Osteoblast (primary cell): ENCODE measurements at places on chromosomes 3 and 15. TPM values are rescaled to one million over a fixed set of nuclear protein-coding genes. Genes with fewer than 3 reads are reported as not detected.

DNA sequence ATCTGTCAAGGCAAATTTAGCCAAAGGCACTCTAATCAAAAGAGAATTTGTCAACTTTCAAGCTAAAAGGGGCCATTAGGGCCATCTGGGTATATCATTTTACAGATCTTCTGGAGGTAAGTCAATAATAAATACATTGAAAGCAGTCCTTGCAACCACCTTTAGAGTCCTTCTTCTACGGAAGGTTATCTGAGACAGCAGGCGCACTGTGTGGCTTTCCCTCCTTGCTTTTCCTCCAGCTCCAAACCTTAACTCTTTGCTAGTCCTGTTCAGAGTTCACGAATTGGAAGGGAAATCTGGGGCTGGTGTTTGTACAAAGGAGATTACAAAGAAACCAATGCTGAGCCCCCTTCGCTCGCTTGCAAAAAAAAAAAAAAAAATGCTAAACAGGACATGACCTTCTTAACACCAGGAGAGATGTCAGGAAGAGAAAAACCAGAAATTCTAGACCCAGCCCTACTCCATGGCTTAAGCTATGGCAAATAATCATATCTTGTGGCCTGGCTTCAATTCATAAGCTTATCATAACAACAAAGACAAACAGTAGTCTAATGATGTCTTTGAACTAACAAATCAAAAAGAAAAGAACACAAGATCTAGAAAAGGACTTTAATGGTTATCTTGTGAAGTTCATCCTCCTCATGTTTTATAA lies 215.7 kb downstream of the STT3B start:
- no peaks in the 10 kb centered on the region for H3K36me3 ChIP-seq
- no peaks in the 10 kb centered on the region for H3K27me3 ChIP-seq
- no peaks in the 10 kb centered on the region for H3K4me1 ChIP-seq
- no peak overlapping the region for H3K27ac ChIP-seq

GRCh38 chr3:65144791-65145351 lies 457.1 kb upstream of the ADAMTS9 start:
- no peak overlapping the region for H3K27ac ChIP-seq
- peaks cover 3% of the 10 kb centered on the region for H3K4me1 ChIP-seq
- H3K27me3 ChIP-seq: no peaks in the 10 kb centered on the region
- H3K4me3 ChIP-seq: no peak overlapping the region
- H3K36me3 ChIP-seq: no peaks in the 10 kb centered on the region

DNA sequence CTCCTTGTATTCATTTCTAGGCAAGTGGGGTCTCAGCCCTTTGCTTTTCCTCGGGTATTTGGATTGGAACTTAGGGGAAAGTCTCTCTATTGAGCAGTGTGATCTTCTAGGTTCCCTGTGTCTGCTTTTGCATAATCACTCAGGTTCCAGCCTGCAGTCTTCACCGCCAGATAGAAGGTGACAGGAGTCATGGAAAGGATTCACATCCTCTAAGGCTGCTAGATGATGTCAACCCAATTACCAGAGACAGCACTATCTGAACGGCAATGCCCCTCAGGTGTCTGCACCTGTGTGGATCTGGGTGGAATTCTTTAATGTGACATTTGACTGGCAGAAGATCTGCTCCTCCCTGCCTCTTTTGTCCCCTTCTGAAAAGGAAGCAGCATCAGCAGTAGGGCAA lies 177.7 kb downstream of the P3H2 start:
- H3K4me1 ChIP-seq: peaks cover 24% of the 10 kb centered on the region
- H3K36me3 ChIP-seq: no peaks in the 10 kb centered on the region
- H3K27ac ChIP-seq: no peak overlapping the region
- no peak overlapping the region for H3K4me3 ChIP-seq
- H3K27me3 ChIP-seq: no peaks in the 10 kb centered on the region
- DNase-seq: no peak

DNA sequence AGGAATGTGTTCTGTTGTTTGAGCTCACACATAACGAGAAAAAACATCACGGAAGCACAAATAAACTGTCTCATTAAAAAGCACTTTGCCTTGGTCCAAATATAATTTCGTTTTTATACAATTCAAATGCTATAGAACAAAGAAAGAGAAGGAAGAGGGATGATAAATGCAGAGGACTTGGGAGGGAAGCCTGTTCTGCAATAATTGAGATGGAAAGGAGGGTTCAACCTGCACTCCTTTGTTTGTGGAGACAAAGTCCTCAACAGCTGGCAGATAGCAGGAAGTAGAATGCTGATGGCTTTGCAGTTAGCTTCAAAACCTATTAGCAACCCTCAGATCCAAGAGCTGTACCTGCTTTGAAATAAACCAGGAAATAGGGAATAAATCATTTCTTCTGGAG lies 1010.8 kb downstream of the FHIT start:
- DNase-seq: no peak
- no peaks in the 10 kb centered on the region for H3K4me1 ChIP-seq
- H3K27me3 ChIP-seq: no peaks in the 10 kb centered on the region
- H3K27ac ChIP-seq: no peak overlapping the region
- H3K4me3 ChIP-seq: no peak overlapping the region

- no peak overlapping the region for H3K4me3 ChIP-seq
- peaks cover 5% of the 10 kb centered on the region for H3K4me1 ChIP-seq
- no peak overlapping the region for H3K27ac ChIP-seq
- no peaks in the 10 kb centered on the region for H3K36me3 ChIP-seq
These were observed 52.4 kb downstream of the BOC start for GRCh38 chr3:113263778-113264177.

DNA sequence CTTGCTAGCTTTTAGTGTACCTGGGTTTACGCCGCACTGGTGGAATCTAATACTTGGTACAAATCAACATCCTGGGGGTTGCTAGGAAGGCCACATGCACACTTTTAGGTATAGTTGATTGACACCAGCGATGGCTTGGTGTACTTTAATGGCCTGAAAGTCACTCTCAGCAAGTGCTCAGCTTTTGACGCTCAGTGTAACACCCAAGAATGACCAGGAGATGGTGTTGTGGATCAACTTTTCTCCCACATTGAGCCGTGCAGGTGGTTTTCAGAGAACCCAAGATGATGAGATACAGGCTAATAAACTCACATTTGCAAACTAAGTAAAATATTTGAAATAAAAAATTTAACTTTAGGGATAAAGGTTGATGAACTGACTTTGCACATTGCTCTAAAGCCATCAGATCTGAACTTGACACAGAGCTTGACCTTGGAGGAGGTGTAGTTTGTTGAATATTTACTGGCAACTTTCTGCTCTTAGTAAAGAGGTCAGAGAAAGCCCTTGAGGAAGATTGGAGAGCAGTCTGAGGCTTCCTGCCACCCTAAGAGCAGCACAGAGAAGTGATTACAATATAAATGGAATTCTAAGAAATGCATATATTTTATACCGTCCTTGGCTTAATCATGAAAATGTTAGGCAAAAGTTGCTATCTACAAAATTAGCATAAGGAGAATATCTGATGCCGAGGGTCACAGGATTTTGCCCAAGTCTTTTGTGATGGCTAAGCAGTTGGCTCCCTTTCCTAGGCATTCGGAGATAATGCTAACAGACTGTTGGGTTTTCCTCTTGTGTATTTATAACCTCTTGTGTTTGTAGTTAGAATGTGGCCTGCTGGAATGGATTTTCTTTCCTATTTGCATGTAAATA lies 143.4 kb upstream of the RASGRP1 start:
- no peaks in the 10 kb centered on the region for H3K27me3 ChIP-seq
- H3K27ac ChIP-seq: peak overlapping the region; percentile 62
- DNase-seq: no peak
- H3K4me3 ChIP-seq: no peak overlapping the region
- H3K36me3 ChIP-seq: no peaks in the 10 kb centered on the region

- no peaks in the 10 kb centered on the region for H3K27me3 ChIP-seq
- H3K27ac ChIP-seq: peak within 1 kb of the TSS; percentile 77
- DNase-seq: peak; percentile 96
These were observed at the start of gene ITGB5 for GRCh38 chr3:124887177-124887931. TSS of gene ITGB5 (minus strand) at chr3:124887365. CDS start at chr3:124887000, 365 bp downstream.

DNA sequence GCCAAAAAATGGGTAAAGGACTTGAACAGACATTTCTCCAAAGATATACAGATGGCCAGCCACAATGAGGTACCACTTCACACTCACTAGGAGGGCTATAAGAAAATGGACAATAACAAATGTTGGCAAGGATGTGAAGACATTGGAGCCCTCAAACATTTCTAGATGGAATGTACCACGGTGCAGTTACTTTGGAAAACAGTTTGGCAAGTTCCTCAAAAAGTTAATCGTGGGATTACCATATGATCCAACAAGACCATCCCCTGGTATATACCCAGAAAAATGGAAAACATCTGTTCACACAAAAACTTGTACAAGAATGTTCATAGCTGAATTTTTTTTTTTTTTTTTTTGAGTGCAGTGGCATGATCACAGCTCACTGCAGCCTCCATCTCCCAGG lies 15.9 kb upstream of the HRH1 start:
- no peak overlapping the region for H3K4me3 ChIP-seq
- H3K4me1 ChIP-seq: peaks cover 40% of the 10 kb centered on the region
- DNase-seq: no peak
- no peaks in the 10 kb centered on the region for H3K27me3 ChIP-seq

- peaks cover 20% of the 10 kb centered on the region for H3K4me1 ChIP-seq
- H3K4me3 ChIP-seq: no peak overlapping the region
- DNase-seq: no peak
- H3K36me3 ChIP-seq: no peaks in the 10 kb centered on the region
These were observed 28.4 kb downstream of the CCDC12 start for GRCh38 chr3:46947981-46948791.

The COL8A1 gene
- total RNA-seq: 311 and 720 TPM in 2 replicates

The KLHL40 gene
- not detected in 2 replicates for total RNA-seq

GRCh38 chr15:32723171-32723948 lies 5.6 kb downstream of the GREM1 start:
- no peak for DNase-seq
- peaks cover 69% of the 10 kb centered on the region for H3K36me3 ChIP-seq
- H3K27me3 ChIP-seq: no peaks in the 10 kb centered on the region
- H3K27ac ChIP-seq: peak overlapping the region; percentile 96
- no peak overlapping the region for H3K4me3 ChIP-seq

GRCh38 chr3:57544181-57545125 lies at the start of gene DNAH12:
TSS of gene DNAH12 (minus strand) at chr3:57544344. CDS start at chr3:57542870, 1,474 bp downstream.
- no peaks in the 10 kb centered on the region for H3K36me3 ChIP-seq
- H3K27me3 ChIP-seq: peaks cover 8% of the 10 kb centered on the region
- H3K27ac ChIP-seq: no peak within 1 kb of the TSS
- no peaks in the 10 kb centered on the region for H3K4me1 ChIP-seq
- peak within 1 kb of the TSS; percentile 50 for H3K4me3 ChIP-seq
- DNase-seq: peak; percentile 55

- no peak overlapping the region for H3K4me3 ChIP-seq
- H3K27ac ChIP-seq: peak overlapping the region; percentile 10
- H3K36me3 ChIP-seq: peaks cover 8% of the 10 kb centered on the region
These were observed 23.5 kb downstream of the LSM3 start for GRCh38 chr3:14201940-14202684.

- H3K27me3 ChIP-seq: no peaks in the 10 kb centered on the region
- DNase-seq: peak; percentile 72
- peaks cover 46% of the 10 kb centered on the region for H3K4me1 ChIP-seq
- no peak overlapping the region for H3K4me3 ChIP-seq
- no peak overlapping the region for H3K27ac ChIP-seq
These were observed 291.2 kb upstream of the C2CD4B start for GRCh38 chr15:62456011-62456920.

GRCh38 chr3:66344391-66344811 lies 123.6 kb downstream of the SLC25A26 start:
- H3K27me3 ChIP-seq: no peaks in the 10 kb centered on the region
- no peaks in the 10 kb centered on the region for H3K36me3 ChIP-seq
- no peak overlapping the region for H3K27ac ChIP-seq
- H3K4me3 ChIP-seq: no peak overlapping the region
- no peaks in the 10 kb centered on the region for H3K4me1 ChIP-seq

The MYD88 gene
- total RNA-seq: 8.7 and 10.3 TPM in 2 replicates

GRCh38 chr3:157551961-157552360 lies 48.7 kb upstream of the VEPH1 start:
- no peak overlapping the region for H3K4me3 ChIP-seq
- no peak overlapping the region for H3K27ac ChIP-seq
- DNase-seq: no peak
- H3K36me3 ChIP-seq: no peaks in the 10 kb centered on the region
- no peaks in the 10 kb centered on the region for H3K27me3 ChIP-seq
- no peaks in the 10 kb centered on the region for H3K4me1 ChIP-seq

DNA sequence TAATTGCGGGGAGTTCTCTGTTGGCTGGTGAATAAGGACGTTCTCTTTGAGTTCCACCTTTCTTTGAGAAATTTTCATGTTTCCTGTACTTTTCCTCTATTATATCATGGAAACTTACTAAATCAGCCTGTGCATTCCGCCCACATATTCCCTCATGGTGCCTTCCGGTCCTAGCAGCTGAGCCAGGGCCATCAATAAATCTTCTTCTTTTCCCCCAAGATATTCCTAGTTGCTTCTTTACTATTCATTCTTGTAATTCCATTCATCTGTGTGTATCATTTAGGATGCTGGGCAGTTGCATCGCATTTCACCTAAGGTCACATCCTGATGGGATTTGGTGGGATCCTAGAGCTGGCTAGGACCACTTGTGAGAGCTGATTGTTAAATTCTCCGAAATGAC lies 139.2 kb downstream of the RBMS3 start:
- no peak overlapping the region for H3K4me3 ChIP-seq
- H3K4me1 ChIP-seq: peaks cover 24% of the 10 kb centered on the region
- H3K27me3 ChIP-seq: no peaks in the 10 kb centered on the region
- no peak for DNase-seq
- no peaks in the 10 kb centered on the region for H3K36me3 ChIP-seq
- no peak overlapping the region for H3K27ac ChIP-seq

The STAC gene
- 3.3 and 6.5 TPM in 2 replicates for total RNA-seq

- no peak for DNase-seq
- H3K27ac ChIP-seq: no peak overlapping the region
- H3K27me3 ChIP-seq: no peaks in the 10 kb centered on the region
- peaks cover 57% of the 10 kb centered on the region for H3K4me1 ChIP-seq
- H3K4me3 ChIP-seq: no peak overlapping the region
These were observed 14.2 kb downstream of the PDIA5 start for GRCh38 chr3:123080864-123081562.
